ENCODE measurements at places on chromosomes 7 and 10.

DNA sequence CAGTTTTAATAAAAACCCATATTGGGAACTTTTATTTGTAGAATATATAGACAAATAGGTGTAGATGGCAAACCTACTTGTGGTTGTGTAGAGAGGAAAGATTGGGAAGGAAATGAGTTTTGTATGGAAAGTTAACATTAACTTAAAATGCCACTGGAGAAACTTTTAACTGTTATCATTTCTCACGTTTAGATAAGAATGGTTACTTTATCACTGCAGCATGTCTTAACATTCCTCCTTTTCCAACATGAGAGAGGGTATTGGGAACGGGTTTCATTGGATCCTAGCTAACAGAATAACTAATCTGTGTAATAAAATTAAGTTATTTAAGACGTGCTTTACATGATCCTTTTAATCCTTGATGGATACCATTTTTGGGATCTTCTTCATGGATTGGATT, 1.8 kb downstream of the LUC7L2 start:
- no peak for DNase-seq

- DNase-seq, result no peak
Measured at GRCh38 chr7:157782041-157782440, 445.2 kb downstream of the DNAJB6 start.

- DNase-seq, result no peak
Measured at GRCh38 chr7:41544241-41544640, 158.6 kb downstream of the INHBA start.

GRCh38 chr7:146116521-146117222, at the start of gene CNTNAP2:
Gene CNTNAP2 (plus strand): TSS chr7:146116801. CDS start chr7:146116877, 76 bp downstream.
- no peak for DNase-seq

DNA sequence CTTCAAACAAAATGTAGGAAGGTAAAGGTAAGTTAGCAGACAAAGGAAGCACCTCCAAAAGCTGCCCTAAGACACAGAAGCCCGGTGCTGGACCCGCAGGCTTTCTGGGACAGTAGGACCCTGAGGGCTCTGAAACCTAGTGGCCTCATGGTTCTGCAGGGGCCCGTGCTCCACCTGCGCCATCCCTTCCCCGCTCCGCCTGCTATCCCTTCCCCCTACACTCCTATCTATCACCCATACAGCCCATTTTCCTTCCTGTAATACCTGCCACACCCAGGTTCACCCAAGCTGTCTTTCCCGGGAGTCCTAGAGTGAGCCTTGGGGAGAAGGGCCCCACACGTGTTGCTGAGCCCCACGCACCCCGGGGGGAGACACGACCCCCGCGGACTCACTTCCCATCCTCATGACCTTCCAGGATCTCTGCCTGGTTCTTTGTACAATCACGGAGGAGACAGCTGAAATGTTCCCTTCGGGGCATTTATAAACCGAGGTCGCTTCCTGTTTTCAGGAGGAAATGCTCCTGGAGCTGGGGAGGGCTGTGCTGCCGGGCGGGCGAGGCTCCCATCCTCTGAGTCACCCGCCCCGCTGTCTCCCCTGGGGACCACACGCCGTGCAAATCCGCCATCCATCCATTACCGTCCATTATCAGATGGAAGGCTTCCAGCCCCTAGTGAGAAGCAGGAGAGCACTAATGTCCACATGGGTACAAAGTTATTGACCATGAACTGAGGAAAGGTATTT, 251.7 kb upstream of the PITRM1 start:
- DNase-seq, result no peak

- no peak for DNase-seq
Measured at GRCh38 chr7:106037489-106038176, 74.5 kb downstream of the SYPL1 start.

DNA sequence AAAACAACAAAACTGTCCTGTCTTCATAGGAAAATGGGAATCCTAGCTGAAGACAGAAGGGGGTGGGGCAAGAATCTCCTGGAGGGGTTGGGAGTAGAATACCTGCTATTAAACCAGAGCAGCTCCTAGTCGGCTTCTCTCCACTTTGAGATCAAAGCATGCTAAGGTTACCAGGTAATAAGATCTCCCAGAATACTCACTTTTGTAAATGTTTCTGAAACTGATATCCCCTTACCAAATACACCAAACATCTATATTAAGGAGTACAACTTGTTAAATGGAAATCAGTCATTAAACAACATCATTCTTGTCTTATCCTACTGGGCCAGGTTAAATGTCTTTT, 29.5 kb upstream of the DAGLB start:
- no peak for DNase-seq

DNA sequence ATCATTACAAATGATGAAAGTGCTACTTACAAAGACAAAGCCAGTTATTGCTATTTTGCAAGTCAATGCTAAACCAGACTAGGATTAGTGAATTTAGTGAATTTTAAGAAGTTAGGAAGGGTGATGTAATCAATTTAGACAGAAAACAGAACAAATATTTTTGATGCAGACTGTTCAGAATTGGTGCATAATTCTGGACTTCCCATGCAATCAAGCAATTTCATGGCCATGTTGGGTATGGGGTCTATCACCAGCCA, 85.4 kb downstream of the CH25H start:
- no peak for DNase-seq

GRCh38 chr7:123054357-123055133, 59.0 kb upstream of the TAS2R16 start:
- no peak for DNase-seq

- no peak for DNase-seq
Measured at GRCh38 chr7:93515144-93515543, 59.4 kb downstream of the CALCR start.

- DNase-seq, result no peak
Measured at GRCh38 chr10:29725133-29725720, 90.5 kb upstream of the SVIL start.

DNA sequence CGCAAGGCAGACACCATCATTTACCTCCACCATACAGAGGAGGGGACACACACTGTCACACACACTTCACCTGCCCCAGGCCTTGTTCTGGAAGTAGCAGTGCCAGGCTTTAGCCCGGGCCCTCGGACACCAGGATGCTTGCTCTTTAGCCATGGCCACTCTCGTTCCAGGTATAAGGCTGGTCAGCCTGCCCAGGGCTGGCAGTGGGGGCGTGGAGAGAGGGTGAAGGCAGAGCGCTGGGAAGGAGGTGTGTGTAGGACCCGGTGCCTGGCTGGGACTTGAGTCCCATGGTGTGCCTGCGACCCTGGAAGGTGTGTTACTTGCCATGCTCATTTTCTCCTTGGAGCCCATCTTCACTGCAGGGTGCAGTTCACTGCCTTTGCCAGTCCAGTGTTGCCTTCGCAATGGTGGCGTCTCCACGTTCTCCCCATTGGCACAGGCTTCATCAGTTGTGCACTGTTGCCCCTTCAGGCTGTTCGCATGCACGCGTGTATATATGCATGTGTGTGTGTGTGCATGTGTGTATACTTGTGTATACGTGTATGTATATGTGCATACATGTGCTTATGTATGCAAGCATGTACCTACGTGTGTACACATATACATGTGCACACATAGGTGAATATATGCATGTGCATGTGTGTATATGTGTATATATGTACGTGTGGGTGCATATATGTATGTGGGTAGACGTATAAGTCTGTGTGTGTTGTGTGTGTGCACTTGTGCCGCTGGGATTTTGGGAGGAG, 153.4 kb downstream of the CAMK1D start:
- no peak for DNase-seq

DNA sequence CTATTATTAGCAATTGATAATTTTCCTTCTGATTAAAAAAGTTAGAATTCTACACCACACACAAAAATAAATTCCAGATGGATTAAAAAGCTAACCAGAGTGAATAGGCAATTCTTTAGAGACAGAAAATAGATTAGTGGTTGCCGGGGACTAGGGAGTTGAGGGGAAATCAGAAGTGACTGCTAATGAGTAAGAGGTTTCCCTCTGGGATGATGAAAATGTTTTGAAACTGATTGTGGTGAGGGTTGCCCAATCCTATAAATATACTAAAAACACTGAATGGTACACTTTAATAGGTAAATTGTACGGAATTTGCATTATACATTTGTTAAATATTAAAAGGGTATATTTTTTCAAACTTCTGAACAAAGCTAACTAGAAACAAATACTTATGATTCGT, 214.9 kb downstream of the GPAM start:
- DNase-seq, result no peak

DNA sequence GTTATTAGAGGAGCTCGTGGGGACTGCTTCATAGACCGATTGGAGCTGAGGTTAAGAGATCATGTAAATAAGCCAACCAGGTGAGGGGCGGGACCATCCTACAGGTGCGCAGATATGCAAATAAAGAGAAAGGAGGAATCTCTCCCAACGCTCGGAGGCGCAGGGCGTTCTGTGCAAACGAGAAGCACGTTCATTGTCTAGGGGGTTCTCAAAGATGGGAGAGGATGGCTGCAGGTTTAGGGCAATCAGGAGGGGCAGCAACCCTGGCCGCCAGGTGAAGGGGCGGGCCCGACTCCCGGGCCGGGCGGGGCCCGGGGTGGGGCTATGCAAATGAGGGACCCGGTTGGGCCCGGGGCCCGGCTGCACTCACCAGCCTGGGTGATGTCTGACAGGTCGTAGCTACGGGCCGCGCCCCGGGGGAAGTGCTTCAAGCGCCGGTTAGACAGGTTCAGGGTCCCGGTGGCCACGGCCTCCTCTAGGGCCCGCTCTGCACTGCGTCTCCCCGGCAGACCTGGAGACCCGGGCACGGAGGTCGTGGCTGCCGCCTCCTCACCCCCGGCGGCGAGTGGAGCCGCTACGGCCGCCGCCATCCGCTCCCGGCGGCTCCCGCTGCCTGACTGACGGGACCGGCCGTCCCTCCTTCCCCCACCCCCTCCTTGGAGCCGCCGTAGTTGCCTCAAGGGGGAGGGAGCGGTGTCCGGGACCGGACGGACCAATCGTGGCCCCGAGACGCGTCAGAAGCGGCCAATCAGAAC, at the start of gene LRCH4:
Gene LRCH4 (minus strand): TSS at position 619 of the 755 bp plus-strand sequence. CDS start 29 bp downstream, at position 590.
- DNase-seq, result peak; percentile 61

GRCh38 chr7:101936223-101936610, 118.8 kb downstream of the CUX1 start:
- DNase-seq, result no peak

- no peak for DNase-seq
Measured at GRCh38 chr7:94706996-94707740, 51.2 kb upstream of the SGCE start.

DNA sequence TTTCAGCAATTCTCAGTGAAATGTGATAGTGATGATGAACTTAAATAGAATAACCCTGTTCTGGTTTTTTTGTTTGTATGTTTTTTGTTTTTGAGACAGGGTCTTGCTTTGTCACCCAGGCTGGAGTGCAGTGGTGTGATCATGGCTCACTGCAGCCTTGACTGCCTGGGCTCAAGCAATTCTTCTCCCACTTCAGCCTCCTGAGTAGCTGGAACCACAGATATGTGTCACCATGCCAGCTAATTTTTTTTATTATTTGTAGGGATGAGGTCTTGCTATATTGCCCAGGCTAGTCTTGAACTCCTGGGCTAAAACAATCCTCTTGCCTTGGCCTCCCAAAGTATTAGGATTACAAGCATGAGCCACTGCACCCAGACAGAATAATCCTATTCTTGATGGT, 14.3 kb upstream of the COL17A1 start:
- DNase-seq, result no peak

GRCh38 chr10:95341716-95342130, 50.9 kb upstream of the PDLIM1 start:
- DNase-seq, result no peak

- DNase-seq, result no peak
Measured at GRCh38 chr10:124152139-124153022, 59.0 kb upstream of the CHST15 start.

GRCh38 chr7:115476671-115477181, 553.8 kb downstream of the TFEC start:
- no peak for DNase-seq

DNA sequence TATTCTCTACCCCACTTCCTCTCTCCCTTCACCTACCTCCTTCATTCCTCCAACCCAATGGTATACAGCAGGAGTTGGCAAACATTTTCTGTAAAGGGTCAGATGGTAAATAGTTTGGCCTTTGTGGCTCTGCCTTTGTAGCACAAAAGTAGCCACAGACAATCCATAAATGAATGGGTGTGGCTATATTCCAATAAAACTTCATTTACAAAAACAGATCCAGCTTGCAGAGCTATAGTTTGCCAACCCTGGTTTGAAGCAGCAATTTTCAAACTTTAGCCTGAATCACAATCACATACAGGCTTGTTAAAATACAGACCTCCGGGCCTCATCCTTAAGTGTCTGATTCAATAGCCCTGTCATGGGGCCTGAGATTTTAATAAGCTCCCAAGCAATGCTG, 110.5 kb downstream of the CPEB3 start:
- DNase-seq, result no peak
